Pancreas (tissue), 10 donors: ENCODE measurements at places on chromosomes 6 and 20. TPM values are rescaled to one million over a fixed set of nuclear protein-coding genes. Genes with fewer than 3 reads are reported as not detected.

Gene KCNK17
- 1.0 TPM for total RNA-seq

Gene GUCA1A
- total RNA-seq: not detected

Gene EPPIN
- not detected for total RNA-seq

Gene KCNG1
- 1.1 TPM for total RNA-seq

Gene SLC23A2
- total RNA-seq: 8.5 TPM

Gene HTR1E
- 0.09 TPM for total RNA-seq

Gene TPD52L1
- 51.6 TPM for total RNA-seq

Gene LZTS3
- 18.5 TPM for total RNA-seq

Gene TREM2
- total RNA-seq: 0.65 TPM

Gene NRSN1
- total RNA-seq: 0.37 TPM

Gene VSX1
- 0.29 TPM for total RNA-seq

Gene SLC4A11
- total RNA-seq: 0.19 TPM

Gene NKX2-2
- total RNA-seq: 3.5 TPM

Gene TRIM15
- total RNA-seq: 0.35 TPM

Gene UBD
- 116 TPM for total RNA-seq

Gene TUBB2B
- 4.5 TPM for total RNA-seq

Gene C20orf202
- total RNA-seq: 0.13 TPM

Gene CTCFL
- 0.16 TPM for total RNA-seq

Gene SYNGAP1
- 5.8 TPM for total RNA-seq

Gene SLC12A5
- 1.9 TPM for total RNA-seq
